Breast epithelium (tissue), 4 donors: ENCODE measurements at places on chromosomes 7 and 10.
A peak's percentile ranks its signal among the peaks of the same experiment; 100 is the strongest.

DNA sequence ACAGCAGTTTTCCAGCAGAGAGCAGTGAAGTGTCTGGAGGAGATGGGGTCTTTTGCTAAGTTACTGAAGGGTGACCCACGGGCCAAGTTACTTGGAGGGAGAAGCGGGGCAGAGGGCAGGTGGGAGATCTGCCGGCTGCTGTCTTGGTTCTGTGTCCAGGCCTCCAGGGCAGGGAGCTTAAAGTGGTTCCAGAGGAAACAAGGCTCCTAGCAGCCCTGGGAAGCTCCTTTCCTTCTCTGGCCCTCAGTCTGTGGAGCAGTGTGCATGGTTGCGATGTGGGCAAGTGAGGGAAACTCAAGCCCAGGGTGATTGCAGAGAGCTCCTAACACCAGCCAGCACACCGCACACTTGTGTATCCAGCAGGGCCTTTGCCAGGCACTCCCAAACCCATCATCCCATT lies 6.3 kb downstream of the GHRHR start:
- H3K27ac ChIP-seq: no peak overlapping the region
- DNase-seq: no peak
- no peak overlapping the region for H3K4me3 ChIP-seq
- H3K27me3 ChIP-seq: no peaks in the 10 kb centered on the region
- no peaks in the 10 kb centered on the region for H3K36me3 ChIP-seq
- no peaks in the 10 kb centered on the region for H3K4me1 ChIP-seq

GRCh38 chr7:93178213-93178612 lies 30.0 kb upstream of the SAMD9L start:
- no peaks in the 10 kb centered on the region for H3K4me1 ChIP-seq
- no peaks in the 10 kb centered on the region for H3K36me3 ChIP-seq

GRCh38 chr7:116097365-116098009 lies 66.9 kb upstream of the TFEC start:
- H3K4me1 ChIP-seq: no peaks in the 10 kb centered on the region
- H3K4me3 ChIP-seq: no peak overlapping the region
- H3K27ac ChIP-seq: no peak overlapping the region
- DNase-seq: no peak

GRCh38 chr7:44958645-44959344 lies 20.0 kb downstream of the MYO1G start:
- H3K27me3 ChIP-seq: peaks cover 7% of the 10 kb centered on the region
- no peaks in the 10 kb centered on the region for H3K36me3 ChIP-seq
- DNase-seq: no peak
- no peak overlapping the region for H3K27ac ChIP-seq
- no peaks in the 10 kb centered on the region for H3K4me1 ChIP-seq
- H3K4me3 ChIP-seq: no peak overlapping the region

DNA sequence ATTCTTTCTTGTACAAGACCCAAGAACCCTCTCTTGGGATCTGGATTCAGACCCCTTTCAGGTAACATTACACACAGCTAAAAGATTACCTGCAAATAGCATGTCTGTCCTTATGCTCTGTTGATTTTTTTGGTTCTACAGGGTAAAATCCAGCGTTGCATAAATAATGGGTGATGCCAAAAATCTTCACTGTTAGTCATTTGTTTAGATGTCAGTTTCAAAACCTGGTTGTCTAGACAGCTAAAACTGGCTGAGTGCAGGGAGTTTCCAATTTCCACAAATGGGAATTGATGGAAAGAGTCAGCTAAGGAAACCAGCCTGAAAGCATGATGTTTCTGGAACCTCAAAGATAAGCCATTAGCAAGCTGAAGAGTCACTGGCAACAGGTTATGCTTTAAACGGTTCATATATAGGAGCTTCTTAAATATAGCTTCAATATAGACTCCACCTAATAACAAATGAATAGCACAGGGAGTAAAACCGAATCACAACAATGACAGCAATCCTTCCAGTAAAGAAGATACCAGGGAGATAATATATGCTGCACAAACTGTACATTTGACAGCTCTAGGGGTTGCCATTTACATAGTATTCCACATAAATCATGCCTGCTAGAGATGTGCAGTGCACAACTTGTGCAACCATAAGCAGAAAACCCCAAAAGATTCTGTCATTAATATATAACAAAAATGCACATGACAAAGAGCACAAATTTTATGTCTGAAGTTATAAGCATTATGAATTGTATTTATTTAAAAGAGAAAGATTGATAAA lies 20.4 kb downstream of the CCDC71L start:
- H3K27me3 ChIP-seq: no peaks in the 10 kb centered on the region
- no peak for DNase-seq
- no peak overlapping the region for H3K27ac ChIP-seq
- no peaks in the 10 kb centered on the region for H3K36me3 ChIP-seq
- H3K4me3 ChIP-seq: no peak overlapping the region

- H3K27ac ChIP-seq: no peak overlapping the region
- no peaks in the 10 kb centered on the region for H3K4me1 ChIP-seq
- H3K27me3 ChIP-seq: no peaks in the 10 kb centered on the region
- no peak for DNase-seq
- no peaks in the 10 kb centered on the region for H3K36me3 ChIP-seq
These were observed 67.3 kb upstream of the PDZD8 start for GRCh38 chr10:117442521-117442920.

DNA sequence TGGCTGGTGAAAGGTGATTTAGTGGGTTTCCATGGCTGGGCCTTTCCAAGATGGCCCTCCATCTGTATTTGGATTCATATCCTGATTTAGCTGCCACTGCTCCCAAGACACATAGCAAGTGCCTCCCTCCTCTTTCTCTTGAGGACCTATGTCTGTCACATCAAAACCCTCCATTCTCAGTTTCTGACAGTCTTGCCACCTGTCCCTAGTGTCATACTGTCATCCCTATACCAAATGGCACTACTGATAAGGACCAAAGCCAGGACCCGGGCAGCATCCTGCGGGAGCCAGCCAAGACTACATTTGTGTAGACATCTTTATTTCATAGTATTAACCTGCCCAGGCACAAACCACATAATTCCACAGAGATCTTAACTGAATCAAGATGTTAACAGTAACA lies 34.8 kb downstream of the PNLIPRP2 start:
- H3K4me3 ChIP-seq: no peak overlapping the region
- no peaks in the 10 kb centered on the region for H3K4me1 ChIP-seq
- H3K27ac ChIP-seq: no peak overlapping the region
- H3K36me3 ChIP-seq: no peaks in the 10 kb centered on the region

DNA sequence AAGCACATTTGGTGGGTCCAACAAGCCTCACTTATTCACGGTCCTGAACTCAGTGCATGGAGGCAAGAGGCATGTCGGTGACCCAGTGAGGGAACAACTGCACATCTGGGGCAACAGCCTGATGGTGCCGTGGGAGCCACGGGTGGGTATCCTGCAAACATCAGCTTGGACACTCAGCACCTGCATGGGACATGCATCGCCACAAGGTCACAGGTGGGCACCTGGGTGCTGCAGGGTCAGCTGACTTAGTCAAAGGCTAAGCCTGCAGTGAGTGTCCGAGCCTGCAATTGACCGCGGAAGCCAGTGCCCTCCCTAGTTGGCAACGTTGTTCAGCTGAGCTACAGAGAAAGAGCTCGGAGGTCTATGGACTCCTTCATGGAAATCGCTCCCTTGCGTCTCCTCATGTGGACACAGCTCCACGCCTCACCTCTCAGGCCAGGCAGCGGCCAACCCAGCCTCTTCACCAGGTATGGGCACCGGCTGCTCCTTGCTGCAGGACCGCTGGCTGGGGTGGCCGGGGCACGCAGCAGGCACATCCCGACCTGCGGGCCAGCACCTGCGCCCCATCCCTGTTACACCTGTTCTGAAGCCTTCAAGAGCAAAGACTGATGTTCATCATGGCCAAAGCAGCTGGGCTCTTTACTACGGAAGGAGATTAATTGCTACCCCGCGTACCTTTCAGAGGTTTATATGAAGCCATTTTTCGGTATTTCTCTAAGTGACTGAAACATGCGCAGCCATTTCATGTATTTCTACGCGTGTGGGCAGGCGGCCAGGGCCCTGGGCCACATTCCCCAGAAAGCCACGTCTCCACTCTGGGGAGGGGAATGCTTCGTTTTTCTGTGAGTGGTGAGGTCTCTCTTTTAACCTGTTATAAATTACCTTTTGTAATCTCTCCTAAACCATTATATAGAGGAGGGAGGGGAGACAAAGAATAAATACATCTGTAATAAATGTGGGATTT lies 380.7 kb downstream of the DNAJB6 start:
- H3K36me3 ChIP-seq: no peaks in the 10 kb centered on the region
- H3K27ac ChIP-seq: no peak overlapping the region
- peak; percentile 41 for DNase-seq
- no peaks in the 10 kb centered on the region for H3K4me1 ChIP-seq
